ENCODE measurements at places on chromosomes 3 and 15.

DNA sequence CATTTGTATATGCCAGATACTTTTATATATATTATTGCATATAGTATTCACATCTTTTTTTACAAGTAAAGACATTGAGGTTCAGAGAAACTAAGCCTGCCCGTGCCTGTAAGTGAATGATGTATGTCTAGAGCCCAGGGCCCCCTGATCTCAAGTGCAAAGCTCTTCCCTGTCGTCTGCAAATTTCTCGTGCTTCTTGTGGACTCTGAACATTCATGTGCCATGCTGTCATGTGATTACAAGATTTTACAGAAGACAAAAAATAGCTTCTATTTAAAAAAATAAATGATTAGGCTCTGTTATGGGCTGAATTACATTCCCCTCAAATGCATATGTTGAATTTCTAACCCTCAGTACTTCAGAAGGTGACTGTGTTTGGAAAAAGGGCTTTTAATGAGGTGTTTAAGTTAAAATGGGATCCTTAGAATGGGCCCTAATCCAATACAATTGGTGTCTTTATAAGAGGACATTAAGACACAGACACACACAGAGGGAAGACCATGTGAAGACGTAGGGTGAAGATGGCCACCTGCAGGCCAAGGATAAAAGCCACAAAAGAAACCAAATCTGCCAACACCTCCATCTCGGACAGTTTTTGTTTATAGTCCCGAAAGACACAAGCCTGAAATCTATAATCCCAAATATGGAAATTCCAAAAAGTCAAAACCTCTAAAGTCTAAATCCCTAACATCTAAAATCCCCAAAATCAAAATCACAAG is 3.9 kb upstream of the MASP1 start:
- DNase-seq, result no peak

DNA sequence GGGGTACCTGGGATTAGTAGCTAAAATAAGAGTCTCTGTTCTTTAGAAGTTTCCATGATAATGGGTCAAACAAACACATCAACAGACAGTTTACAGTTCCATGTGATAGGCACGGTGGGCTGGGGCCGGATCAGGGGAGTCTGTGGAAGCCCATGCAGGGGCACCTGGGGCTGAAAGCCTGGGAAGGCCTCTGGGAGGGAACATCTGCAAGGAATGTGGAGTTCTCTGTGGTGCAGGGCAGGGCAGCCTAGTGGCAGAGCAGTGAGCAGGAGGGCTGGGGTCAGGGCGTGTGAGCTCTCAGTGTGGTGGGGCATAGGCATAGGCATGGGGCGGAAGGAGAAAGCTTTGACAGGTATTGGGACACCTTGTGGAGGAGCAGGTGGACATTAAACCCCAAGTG is 207.7 kb upstream of the TRIM42 start:
- DNase-seq, result no peak

GRCh38 chr3:196991581-196992460 is 23.2 kb upstream of the PIGZ start:
- no peak for DNase-seq

DNA sequence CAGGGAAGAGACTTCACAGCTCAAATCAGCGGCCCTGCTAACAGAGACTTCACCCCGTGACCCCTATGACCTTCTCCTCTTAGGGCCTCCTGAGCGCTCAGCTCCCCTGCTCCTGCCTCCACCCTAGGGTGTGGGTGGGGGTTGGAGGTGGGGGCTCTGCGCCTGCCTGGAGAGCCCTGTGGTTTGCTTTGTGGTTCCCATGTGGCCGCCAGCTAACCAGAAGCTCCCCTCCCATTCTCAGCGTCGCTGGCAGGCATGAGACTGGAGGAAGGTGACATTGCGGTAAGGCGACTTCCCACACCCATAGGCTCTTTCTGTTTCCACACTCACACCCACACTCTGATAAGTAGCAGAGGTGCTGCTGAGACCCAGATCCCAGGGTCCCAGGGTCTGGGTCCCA is 27.6 kb downstream of the XYLB start:
- no peak for DNase-seq

DNA sequence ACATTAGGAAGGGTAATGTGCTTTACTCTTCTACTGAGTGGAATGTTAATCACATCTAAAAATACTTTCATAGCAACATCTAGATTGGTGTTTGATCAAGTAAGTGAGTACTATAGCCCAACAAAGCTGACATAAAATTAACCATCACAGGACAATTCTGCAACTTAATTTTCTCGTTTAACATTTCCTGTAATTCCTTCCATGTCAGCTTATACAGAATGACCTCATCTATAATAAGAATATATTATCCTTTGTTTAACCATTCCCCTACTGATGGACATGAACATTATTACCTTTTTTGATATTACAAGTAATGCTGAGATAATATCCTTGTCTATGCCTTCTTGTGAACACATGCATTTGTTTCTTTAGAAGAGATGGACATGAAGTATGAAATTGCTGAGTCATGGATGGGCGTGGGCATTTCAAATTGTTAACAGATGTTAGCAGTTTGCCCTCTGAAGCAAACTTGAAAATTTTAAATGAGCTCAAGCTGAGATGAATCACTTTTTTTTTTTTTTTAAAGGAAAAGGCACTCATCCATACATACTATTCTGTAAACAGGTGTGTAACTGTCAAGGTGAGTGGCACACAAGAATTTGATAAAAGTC is 85.1 kb downstream of the OXNAD1 start:
- DNase-seq, result no peak

DNA sequence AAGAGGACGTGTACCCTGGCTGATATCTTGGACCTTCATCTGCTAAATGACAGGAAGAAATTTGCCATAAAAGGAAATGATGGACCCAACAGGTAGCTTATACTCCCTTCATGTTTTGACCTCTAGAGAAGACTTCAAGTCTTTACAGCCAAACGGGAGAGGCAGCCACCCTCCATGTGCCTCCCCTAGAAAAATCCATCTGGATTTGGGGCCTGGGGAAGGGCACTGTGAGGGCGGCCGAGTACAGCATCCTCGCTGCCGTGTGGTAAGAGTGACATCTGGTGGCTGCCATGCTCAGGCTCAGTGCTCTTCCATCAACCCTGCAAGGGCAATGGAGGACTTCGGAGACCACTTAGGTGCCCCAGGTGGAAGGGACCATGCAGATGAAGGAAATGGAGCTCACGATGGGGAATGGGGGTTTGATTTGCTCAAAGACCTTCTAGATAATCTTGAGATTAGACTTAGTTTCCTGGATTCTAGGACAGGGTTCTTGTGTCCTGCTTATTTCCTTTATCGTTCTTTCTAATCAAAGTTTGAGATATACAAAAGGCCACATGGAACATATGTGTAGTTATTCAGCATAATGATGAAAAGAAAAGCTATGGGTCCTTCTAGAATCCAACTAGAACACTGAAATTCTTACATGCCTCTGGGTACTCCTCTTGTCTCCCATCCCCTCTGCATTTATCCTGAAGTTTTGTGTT is 44.4 kb downstream of the AQP9 start:
- peak; percentile 74 for DNase-seq

- DNase-seq, result peak; percentile 83
These were observed 51.6 kb upstream of the C15orf39 start for GRCh38 chr15:75149867-75150709.

DNA sequence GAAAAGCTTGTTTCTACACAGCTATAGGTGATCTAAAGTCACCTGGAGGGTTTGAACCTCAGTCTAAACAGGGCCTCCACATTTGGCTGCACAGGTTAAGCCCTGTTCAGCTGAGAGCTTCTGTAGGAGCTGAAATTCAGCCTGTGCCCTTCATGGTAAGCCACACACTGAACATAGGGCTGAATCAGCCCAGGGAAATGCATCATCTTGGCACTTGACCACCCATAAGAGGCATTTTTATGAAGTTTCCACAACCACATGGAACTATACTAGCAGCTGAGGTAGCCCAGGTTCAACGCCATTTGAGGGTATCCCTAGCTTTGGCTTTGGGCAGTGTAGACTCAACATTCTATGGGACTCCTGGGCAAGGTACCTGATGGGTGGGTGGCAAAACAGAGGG is 126.8 kb downstream of the FAM174B start:
- no peak for DNase-seq

DNA sequence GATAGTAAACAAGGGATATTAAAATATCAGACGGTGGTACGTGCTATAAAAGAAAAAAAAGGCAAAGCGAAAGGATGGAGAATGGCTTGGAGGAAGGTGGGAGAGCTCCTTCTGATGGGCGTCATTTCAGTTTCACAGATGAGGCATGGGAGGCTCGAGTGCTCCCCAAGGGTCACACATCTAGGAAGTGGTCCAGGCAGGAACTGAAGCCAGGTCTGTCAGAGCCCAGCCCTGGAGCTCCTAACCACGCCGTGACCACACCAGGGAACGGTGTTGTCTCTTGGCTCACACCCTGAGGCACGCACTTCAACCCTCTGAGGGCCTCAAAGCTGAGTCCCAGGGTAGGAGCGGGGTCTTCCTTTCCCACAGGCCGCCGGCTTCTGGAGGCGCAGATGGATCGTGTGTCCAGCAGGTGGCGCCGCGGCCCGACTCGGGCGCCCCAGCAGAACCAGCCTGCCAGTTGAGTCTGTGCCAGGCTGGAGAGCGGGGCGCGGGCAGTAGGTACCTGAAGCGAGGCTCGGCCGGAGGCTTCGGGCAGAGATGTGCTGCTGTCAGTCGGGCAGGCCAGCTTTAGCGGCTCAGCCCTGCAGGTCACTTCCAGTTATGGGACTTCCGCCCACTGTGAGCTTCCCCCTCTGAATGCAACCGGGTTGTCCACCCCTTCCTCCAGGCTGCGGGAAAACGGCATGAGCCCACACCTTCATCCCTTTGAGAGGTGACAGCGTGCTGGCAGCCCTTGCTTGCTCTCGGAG is 68.1 kb downstream of the SLC6A1 start:
- peak; percentile 68 for DNase-seq

DNA sequence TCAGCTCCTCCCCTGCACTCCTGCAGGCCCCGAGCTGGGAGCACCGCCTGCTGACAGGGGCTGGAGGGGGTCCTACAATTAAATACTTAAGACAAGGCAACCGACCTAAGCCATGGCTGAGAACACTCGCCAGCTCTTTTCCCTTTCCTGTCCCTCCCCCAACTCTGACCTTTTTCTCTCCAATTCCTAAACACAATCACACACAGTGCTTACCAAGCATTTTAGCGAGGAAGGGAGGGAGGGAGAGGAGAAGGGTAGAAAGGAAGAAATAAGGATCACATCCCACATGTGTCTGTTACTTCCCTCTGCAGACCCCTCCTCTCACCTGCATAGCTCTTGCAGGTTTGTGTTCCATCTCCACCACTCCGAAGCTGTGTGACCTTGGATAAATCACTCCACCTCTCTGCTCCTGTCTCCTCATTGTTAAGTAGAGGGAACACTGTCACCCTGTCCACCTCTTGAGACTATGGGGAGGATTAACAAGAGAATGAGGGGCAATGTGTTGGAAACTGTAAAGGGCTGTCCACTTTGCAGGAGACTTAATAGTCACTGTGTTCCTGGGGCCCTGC is 63.6 kb downstream of the CYP11A1 start:
- no peak for DNase-seq

GRCh38 chr3:171176244-171176933 is 149.9 kb upstream of the SLC2A2 start:
- no peak for DNase-seq

GRCh38 chr15:72272213-72272996 is at the start of gene PARP6:
TSS of gene PARP6 (minus strand) at chr15:72272554. CDS start at chr15:72267477, 5,077 bp downstream.
- DNase-seq, result peak; percentile 99

DNA sequence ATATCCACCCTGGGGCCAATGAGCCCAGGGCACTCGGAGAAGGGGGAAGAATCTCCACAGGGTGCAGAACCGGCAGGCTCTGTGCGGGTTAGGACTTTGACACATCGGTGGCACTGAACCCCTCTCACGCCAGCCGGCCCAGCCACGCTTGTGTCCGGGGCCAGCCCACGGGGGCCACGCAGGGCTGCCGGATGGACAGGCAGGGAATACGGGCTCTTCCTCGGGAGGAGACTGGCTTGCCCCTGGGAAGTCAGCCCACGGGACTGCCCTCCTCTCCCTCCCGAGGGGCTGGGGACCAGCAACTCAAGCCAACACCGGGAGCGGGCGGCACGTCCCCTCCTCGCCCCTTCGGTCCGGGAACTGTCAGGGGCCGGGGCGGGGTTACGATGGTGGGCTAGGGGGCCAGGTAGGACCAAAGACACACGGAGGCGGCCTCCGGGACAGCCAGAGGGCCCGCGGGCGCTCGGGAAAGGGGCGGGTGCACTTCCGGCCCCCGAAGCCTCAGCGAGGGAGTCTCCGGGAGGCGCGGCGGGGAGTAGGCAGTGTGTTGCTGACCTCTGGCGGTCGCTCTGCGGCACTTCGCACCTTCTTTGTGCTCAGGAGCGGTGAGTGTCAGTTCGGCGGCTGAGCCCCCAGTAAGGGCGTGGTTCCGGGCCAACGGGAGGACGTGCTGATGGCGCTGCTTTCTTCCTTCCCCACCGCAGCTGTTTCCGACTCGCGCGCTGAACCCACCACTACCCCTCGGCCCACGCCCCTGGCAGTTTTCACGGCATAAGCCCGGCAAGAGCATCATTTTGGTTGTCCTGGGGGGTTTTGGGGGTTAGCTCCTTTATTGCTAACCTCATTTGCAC is 5.1 kb upstream of the CYP8B1 start:
- DNase-seq, result peak; percentile 91

DNA sequence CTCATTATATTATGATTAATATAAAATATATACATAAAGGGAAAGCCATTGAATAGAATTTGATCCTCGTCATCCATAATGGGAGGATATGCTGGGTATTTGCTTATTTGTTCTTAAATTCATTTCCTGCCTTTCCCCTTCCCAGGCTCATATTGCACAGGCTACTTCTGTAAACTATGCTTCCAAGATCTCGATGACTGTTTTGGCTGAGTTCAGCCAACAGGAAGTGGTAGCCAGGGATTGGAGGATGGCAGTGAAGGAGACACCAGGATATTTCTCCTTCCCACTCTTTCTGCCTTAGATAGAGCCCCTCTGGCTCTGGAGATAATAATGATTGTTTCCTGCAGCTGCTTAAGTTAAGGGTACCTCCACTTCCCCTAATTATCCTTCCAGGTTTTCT is 44.3 kb upstream of the DYNC1LI1 start:
- peak; percentile 9 for DNase-seq

GRCh38 chr3:94912656-94913055 is 849.8 kb downstream of the NSUN3 start:
- DNase-seq, result no peak

DNA sequence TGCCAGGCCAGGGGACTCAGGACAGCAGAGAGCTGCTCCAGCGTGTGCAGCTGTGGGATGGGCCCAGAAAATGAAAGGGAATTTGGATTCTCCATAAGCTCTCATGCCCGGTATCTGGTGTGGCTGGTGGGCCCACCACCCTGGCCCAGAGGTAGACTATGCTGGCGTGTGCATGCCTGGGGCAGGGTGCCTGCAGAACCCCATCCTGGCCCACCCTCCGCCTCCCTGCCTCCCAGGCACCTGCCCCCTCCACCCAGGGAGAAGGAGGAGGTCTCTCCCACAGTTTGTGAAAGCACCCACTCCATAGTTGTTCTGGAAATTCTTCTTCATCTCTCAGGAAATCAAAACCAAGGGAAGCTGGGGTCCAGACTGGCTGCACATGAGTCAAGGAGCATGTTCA is 112.9 kb downstream of the ADCY5 start:
- DNase-seq, result no peak
